Cortex of kidney (tissue), 1 donor: ENCODE measurements at places on chromosomes 13 and 19.

GRCh38 chr13:81713201-81713600 is 1372.3 kb upstream of the SPRY2 start:
- no peak for DNase-seq

DNA sequence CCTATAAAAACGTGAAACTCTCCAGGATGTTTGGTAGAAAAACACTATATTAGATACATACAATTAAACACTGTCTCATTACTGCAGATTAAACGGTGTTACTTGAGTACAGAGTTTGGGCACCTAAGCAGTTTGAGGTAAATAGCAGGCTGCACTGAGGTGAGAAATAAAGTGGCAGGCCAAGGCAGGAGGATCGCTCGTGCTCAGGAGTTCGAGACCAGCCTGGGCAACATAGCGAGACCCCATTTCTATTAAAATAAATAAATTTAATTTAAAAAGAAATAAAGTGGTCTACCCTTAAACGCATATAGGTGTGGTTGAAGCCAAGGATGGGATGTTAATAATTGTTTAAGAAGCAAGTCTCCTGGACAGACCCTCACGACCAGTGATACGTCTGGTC is 1.2 kb downstream of the PSPC1 start:
- no peak for DNase-seq

DNA sequence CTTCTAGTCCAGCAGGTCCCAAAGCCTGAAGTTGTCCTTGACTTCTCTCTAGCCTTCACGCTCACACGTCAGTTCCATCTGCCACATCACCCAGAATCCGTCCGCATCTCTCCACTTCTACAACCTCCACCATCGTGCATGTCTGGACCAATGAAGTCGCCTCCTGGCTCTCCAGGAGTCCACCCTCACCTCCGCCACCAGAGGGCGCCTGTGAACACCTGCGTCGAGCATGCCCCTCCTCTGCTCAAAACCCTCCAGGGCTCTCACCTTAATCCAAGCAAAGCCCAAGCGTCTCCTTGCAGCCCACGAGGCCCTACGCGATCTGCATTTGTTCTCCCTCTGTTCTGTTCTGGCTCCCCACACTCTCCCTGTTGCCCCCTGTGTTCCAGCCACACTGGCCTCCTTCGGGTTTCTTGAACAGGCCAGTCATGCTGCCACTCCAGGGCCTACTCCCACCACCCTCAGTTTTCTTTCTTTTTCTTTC is 3.7 kb downstream of the USHBP1 start:
- DNase-seq, result no peak

DNA sequence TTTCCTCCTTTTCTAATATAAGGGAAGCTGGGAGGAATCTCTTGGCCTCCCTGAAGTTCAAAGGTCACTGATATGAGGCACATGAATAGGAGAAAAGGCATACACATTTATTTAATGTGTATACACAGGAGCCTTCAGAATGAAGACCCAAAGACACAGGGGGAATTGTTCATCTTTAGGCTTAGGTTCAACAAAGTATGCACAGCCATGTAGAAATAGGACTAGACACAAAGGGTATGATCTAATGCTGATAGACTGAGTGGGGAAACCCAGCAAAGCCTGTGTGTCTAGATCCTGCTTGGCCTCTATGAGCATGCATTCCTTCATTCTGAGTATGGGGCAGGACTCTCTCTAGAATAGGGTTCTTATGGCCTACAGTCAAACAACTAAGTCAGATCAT is 177.1 kb upstream of the RFC3 start:
- DNase-seq, result no peak

GRCh38 chr13:30715837-30716236 is 19.5 kb upstream of the ALOX5AP start:
- DNase-seq, result no peak

- DNase-seq, result no peak
Measured at GRCh38 chr19:37333457-37333856, 37.4 kb upstream of the ZNF527 start.

- no peak for DNase-seq
Measured at GRCh38 chr19:10044390-10044789, 31.1 kb downstream of the RDH8 start.

- DNase-seq, result no peak
Measured at GRCh38 chr13:40217675-40218074, 448.8 kb downstream of the FOXO1 start.

- no peak for DNase-seq
Measured at GRCh38 chr13:34469196-34469986, 472.7 kb upstream of the NBEA start.

- DNase-seq, result no peak
Measured at GRCh38 chr19:32876919-32877285, 7.3 kb upstream of the SLC7A9 start.

DNA sequence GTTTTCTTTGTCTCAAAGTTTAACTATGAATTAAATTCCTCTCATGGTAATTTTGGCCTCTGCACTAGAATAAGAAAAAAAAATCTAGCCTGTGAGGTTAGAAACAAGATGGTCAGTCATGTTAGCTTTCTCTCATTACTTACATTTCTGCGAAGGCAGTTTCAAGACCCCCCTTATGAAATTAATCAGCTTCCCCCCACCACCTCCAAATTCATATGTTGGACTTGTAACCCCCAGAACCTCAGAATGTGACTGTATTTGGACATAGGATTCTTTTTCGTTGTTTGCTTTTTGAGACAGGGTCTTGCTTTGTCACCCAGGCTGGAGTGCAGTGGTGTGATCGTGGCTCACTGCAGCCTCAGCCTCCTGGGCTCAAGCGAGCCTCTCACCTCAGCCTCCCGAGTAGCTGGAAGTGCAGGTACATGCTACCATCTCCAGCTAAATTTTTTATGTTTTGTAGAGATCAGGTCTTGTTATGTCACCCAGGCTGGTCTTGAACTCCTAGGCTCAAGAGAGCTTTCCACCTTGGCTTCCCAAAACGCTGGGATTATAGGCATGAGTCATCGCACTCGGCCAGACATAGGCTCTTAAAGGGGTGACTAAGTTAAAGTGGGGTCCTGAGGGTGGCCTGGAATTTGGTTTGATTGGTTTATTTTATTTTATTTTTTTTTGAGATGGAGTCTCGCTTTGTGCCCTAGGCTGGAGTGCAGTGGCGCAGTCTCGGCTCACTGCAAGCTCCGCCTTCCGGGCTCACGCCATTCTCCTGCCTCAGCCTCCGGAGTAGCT is 1.4 kb downstream of the PLA2G4C start:
- DNase-seq, result no peak

DNA sequence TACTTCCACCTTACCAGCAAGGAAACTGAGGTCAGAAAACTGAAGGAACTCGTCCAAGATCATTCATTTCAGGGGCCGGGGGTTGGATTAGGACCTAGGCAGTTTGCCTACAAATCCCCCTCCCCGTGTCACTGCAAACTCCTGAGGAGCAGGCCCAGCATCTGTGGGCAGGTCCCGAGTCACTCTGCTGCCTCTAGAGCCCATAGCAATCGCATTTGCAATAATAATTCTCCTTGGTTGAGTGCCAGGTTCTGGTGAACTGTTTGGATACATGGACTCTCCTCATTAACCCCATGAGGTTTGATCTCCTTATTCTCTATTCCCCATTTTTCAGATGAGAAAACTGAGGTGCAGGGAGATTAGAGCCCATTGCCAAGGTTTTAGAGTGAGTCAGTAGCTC is 903 bp downstream of the PIN1 start:
- DNase-seq, result no peak

- DNase-seq, result no peak
Measured at GRCh38 chr19:5690955-5691821, 1.1 kb downstream of the RPL36 start.

GRCh38 chr13:101978552-101979315 is 423.1 kb downstream of the FGF14 start:
- DNase-seq, result no peak

GRCh38 chr13:99004978-99005377 is 27.1 kb upstream of the DOCK9 start:
- DNase-seq, result no peak

DNA sequence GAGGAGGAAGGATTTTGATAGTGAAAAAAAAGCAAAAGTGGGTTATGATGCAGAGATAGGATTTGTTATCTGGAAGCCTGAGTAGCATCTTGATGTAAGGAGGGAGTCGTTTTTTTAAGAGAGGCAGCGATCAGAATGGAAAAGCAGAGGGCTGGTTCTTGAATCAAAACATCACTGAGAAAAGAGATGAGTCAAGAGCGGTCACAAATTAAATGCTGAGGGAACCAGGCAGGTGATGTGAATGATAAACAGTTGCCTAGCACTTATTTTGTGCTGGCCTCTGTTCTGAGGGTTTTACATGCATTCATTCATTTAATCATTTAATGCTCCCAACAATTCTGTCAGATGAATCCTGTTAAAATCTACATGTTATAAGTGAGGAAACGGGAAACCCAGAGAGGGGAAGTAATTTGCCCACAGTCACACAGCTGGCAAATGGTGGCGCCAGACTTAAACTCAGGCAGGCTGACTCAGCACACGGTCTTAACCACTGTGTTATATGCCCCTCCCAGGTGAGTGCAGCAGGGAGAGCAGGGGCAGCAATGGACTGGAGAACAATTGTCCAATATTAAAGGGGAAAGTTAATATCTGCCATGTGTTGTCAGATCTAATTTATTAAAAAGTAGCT is 21.4 kb downstream of the SIGLECL1 start:
- no peak for DNase-seq

DNA sequence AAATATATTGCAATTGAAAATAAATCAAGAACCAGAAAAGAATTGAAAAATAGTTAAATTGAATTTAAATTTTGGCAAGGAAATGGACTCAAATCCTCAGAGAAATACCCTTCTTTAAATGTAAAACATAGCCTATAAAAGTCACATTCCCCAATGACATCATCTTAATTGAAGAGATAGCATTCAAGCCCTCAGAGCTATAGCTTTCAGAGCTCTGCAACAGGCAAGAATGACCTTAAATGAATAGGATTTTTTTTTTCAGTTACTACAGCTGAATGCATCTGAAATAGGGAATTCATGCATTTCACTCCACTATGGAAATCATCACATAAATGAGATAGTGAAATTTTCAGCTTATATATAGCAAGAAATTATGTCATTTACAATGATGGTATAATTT is 1049.0 kb downstream of the OLFM4 start:
- DNase-seq, result no peak

DNA sequence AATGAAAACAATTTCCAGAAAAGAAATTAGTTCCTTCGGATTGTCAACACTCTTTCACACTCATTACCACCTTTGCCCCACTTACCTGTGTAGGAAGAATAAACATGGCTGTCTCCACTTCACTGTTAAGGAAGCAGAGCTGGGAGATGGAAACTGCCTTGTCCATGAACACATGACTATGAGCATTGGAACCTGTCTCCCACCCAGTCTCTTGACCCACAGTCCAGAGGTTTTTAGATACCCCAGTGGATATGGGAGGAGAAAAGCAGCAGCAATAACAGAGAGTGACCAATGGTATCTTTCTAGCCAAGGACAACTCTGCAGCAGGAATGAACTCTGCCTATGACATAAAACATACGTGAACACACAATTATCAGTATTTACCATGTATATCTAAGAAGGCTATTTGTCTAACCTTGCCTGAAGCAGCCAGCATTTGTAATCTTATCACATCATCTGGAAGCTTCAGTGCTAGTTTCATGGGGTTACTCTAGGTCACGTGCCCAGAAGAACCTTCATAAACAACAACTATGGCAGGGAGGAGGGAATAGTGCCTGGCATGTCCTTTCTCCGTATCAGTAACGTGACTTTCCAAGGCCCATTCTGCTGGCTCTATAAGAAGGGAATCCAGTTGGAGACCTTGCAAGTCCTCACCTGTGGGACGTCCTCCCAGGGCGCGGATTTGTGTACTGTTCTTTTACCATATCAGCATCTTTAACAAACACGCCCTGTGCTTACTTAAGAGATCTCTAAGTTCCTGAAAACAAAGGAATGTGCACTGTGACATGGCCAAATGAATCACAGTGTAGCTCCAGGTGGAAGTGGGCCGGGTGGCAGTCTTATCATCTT is 221.8 kb upstream of the UBL3 start:
- DNase-seq, result no peak

- DNase-seq, result no peak
Measured at GRCh38 chr19:1466461-1467214, 12.4 kb downstream of the C19orf25 start.

- no peak for DNase-seq
Measured at GRCh38 chr13:29562786-29563438, 32.6 kb downstream of the SLC7A1 start.

- no peak for DNase-seq
Measured at GRCh38 chr19:29569038-29569911, 36.8 kb upstream of the POP4 start.

DNA sequence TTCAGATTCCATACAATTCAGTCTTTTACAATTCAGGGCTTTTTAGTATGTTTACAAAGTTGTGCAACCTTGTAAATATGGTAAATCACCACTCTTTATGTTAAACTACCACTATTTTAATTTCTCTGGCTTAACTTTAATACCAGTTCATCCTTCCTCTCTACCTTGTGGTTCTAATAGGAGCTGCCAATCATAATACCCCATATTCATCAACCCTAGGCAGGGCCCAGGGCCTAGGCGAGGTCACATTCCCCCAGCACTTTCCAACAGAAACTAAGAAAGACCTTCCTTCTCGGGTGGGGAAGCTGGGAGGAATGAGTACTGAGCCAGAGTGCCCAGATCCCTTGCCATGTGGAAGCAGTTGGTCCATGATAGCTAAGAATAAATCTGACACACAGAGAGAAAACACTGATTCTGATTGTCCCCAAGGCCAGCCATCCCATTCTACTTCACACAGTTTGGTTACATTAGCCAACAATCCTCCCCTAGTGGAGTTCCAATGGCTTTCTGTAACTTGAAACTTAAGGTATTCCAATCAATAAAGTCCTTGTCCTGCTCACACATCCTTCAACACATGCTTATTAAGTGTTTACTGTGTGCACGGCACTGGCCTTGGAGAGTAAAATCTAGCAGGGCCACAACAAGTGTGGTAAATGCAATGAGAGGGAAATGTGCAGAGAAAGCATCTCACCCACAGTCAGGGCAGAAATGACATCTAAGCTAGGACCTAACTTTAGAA is 76.8 kb downstream of the NUFIP1 start:
- no peak for DNase-seq

DNA sequence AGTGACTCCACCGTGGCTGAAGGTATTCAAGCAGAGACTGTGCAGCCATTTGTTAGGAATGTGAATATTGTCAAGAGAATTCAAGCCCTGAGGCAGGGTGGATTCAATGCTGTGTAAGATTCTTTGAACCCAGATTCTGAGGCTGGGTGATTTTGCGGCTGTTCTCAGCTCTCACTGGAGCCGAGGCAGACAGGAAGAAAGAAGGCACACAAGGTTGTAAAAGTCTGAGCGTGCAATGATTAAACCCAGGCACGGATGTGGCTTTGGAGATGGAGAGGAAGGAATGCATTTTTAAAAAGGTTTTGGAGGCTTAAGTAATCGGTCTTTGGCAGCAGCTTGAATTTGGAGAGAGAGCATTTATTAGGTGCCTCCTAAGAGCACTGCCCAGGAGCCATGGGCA is 187.9 kb downstream of the KATNAL1 start:
- DNase-seq, result no peak

- DNase-seq, result no peak
Measured at GRCh38 chr19:5814852-5815246, 10.0 kb downstream of the NRTN start.
